Upper lobe of right lung (tissue), 1 donor: ENCODE measurements at places on chromosomes 6 and 20. TPM values are rescaled to one million over a fixed set of nuclear protein-coding genes. Genes with fewer than 3 reads are reported as not detected.

DNA sequence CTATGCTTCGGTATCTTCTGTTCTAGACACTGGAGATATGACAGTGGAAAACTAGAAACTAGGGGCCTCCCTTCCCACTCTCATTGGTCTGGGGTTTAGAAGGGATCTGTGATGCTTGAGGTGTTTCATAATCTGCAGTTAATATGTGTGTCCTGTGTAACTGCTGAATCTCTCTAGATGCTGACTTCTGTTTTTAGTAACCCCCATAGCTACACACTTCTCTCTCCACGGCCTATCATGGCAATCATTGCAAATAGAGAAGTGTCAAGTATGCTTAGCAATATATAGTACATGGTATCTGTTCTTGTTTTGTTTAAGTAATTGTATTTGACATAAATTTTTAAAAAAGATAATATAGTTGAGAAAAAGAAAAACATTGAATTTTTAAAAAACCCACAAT, 394.6 kb upstream of the MMS22L start:
- DNase-seq: no peak

DNA sequence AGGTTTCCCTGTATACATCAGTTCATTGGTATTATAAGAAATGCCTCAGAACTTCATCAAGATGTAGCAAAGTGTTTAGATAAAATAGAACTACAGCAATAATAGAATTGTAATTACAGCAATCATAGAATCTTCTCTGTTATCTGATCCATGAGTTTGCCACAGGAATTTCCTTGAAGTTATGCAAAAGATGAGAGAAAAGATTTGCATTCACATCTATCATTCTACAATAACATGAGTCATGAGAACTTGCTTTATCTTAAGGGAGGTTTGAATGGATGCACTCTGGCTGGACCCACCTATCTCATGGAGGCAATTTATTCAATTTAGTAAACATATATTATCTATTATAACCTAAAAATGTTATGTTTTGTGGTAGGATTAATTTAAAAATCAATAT, 329.8 kb upstream of the EPHA7 start:
- no peak for DNase-seq

ANKRD66 gene
- not detected for total RNA-seq

DNA sequence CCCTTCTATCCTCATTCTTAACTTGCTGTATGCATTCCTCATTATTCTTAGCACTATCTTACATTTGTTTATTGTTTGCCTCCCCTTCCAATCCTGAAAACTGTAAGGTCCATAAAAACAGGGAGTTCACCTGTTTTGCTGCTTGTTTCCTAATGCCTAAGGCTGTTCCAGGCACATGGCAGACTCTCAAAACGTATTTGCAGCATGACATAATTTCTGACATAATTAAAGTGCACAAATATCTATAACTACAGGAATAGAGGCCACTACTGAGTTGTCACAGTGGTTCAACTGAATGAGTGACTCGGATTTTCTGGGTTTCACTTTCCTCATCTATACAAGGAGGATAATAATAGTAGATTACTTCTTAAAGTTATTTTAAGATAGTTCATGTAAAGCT, 83.0 kb downstream of the HFE start:
- no peak for DNase-seq

DNA sequence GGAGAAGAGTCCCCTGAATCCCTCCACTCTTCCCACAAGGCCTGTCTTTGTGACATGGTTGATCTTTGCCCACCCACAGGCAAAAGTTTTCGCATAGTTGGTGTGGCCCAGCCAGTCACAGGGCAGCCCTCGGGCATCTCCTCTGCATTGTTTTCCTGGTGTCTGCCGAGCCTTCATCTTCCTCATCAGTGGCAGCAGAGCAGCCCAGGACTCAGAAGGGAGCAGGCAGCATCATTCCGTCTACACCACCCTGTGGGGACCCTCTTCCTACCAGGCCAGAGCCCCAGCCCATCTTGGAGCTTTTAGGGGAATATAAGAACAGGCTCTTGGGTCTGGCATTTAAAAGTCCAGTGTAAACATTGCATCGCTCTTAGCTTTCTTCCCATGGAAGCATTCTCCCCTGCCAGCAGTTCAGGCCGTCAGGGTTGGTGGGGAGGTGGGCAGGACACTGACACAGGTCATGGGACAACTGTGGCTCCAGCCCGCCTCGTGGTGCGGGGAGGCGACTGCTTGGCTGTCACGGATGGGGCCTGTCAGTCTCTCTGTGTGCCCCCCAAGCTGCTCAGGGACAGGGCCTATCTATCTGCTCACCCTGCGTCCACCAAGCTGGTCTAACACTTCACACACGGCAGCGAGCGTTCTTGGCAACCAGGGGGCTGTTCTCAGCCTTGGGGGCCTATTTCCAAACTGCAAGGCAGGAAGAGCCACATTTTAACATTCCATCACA, 38.3 kb downstream of the PDRG1 start:
- DNase-seq: peak; percentile 47

- DNase-seq: no peak
Observed at GRCh38 chr6:37460805-37461204, 27.8 kb downstream of the CMTR1 start.

DNA sequence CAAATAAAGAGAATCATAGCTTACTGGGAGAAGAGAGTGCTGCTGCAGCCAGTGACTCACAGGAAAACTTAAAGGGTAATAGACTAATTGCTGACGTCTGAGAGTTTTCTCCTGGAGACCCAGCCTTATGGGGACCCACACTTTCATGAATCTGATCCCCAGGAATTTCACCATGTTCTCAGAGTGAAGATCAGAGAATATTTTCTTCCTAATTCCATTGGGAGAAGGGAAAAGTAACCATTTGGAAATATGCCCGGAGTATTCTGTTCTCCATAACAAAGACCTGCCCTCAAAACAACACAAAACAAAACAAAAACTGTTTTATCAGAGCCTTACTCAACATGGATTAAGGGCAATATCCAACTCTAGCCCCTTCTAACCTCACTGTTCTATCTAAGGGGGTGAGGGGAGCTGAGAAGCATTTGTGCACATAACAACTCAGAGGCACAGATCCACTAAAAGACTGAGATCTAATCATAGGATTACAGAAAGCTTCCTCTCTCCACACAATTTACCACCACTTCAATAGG, 168.2 kb upstream of the SSTR4 start:
- no peak for DNase-seq

CLVS2 gene
- total RNA-seq: not detected

ZC2HC1B gene
- not detected for total RNA-seq

EYA2 gene
- total RNA-seq: 1.8 TPM

DNA sequence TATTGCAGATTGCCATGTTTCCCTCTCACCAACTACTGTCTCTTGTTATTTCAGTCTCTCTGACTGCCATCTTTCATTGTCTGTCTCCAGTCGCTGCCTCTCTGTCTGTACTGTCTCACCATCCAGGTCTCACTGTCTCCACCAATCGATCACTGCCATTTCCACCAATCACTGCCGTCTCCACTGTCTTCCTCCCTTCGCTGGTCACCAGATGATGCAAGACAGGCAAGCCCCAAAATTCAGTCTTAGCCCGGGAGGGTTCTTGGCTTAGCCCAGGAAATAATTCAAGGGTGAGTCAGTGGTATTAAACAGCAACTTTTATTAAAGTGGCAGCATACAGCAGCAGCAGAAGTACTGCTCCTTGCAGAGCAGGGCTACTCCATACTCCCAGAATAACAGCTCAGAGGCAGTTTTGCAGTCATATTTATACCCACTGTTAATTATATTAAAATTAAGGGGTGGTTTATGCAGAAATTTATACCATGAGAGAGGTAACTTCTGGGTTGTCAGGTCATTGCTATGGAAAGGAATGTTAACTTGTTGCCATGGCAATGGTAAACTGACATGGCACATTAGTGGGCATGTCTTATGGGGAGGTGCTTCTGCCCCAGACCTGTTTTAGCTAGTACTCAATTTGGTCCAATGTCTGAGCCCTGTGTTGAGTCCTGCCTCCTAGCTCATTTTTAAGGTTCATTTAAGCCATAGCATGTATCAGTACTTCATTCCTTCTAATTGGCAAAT, 23.0 kb upstream of the ECHDC1 start:
- no peak for DNase-seq

AGPAT1 gene
- total RNA-seq: 53.0 TPM

DNA sequence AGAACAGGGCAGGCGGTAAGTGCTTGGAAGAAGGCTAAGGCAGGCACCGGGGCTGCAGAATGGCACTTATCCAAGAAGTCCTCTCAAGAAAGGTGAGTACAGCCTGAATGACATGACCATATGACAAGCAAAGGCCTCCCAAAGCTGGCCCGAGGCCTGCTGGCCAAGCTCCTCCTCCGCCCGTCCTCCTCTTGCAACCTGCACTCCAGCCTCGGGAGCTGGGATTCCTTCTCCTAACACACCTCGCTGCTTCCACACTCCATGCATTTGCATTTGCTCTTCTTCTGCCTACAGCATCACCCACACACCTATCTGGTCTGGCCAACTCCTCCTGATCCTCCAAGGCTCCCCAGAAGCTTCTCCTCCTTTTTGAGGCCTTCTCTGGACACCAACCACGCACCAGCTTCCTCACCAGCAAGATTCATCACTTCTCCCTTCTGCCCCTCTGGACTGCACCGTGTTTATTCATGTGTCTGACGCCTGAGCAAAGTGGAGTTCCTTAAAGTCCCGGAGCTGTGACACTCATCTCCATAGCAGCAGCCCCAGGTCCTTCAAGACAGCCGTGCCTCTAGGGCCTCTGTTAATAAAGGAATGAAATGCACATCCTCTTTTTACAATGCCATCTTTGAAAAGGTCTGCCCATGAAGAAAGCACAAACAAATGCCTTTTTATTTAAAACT, 32.3 kb downstream of the CNKSR3 start:
- DNase-seq: peak; percentile 86

DNA sequence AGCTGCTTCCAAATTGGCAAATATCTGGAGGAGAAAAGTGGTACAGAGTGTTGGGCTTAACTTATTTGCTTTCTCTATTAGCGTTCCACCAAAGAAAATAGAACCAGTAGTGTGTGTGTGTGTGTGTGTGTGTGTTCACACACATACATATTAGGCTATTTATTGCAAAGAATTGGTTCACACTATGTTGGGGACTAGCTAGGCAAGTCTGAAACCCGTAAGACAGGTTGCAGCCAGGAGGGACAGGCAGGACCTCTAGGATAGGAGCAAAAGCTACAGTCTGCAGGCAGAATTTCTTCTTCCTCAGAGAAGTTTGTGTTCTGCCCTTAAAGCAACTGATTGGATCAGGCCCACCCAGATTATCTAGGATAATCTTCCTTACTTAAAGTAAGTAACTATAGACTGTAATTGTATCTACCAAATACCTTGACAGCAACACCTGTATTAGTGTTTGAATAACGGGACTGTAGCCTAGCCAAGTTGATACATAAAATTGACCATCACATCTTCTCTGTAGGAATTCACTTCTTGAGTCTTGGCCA, 12.8 kb downstream of the KCTD20 start:
- DNase-seq: no peak

GRCh38 chr6:44034931-44035345, 92.3 kb downstream of the MRPL14 start:
- DNase-seq: peak; percentile 11

DNA sequence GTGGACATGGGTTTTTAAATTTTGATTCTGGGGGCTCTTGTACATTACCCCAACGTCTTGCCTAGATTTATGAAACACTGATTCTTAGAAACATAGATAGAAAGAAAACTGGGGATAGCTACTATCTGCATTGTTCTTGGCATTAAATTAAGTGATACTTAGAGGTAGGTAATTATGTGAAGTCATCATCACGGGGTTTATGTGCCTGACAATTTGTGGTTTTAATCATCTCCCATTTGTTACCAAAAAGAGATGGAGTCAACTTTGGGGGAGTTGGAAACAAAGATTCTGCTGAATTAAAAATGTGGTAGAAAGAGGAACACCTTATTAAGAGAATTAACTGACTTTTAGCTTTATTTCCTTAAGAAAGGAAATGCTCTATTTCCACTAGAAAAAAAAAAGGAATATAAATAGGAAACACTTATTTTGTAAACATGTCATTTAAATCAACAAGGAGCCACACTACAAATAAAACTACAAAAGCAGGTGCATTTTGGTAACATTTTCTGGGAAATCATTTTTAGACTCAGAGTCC, 5.6 kb downstream of the TNFAIP3 start:
- no peak for DNase-seq

DNA sequence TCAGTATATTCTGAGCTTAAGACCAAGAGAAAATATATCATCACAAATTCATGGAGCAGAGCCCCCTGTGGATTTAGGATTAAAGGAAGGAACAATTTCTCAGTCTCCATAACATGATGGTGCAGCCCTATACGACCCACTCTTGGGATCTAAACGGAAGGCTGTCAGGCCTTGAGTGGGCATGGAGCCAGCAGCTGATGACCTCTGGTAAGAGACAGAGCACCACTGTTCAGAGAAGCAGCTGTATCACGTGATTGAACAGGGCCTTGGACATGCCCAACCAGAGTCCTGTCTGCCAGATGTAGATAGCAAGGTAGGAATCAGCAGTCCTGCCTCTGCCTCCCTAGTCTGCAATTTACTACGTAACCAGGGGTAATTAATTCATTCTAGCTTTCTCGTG, 259.4 kb upstream of the POU3F2 start:
- DNase-seq: no peak

GRCh38 chr6:146856296-146856695, 257.5 kb downstream of the ADGB start:
- DNase-seq: no peak

- DNase-seq: no peak
Observed at GRCh38 chr20:58131551-58132142, 96.8 kb downstream of the ANKRD60 start.

POU5F1 gene
- 2.8 TPM for total RNA-seq

ABT1 gene
- 14.4 TPM for total RNA-seq

MAK gene
- 0.29 TPM for total RNA-seq

TCEA2 gene
- 40.2 TPM for total RNA-seq

GRCh38 chr6:105974986-105975385, 111.2 kb upstream of the PRDM1 start:
- no peak for DNase-seq

- DNase-seq: no peak
Observed at GRCh38 chr6:156870924-156871539, 93.9 kb downstream of the ARID1B start.

DNA sequence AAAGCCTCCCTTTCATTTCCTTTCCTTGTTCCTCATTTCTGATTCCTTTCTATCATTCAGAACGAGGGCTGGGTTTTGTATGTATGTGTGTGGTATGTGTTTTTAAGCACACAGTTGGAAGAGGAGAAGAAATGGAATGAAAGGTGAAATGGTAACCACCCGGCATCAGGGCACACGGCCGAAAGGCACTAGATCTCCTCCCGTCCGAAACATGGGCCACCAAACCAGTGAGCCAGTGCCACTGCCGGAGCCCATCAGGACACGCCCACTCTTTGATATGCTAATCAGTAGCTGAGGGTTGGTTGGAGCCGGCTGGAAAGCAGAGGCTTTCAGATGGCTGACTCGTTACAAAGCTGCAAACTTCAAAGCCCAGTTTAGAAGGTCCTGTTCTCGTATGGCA, 228.6 kb upstream of the JARID2 start:
- no peak for DNase-seq

GRCh38 chr6:47496935-47497579, 19.5 kb downstream of the CD2AP start:
- no peak for DNase-seq

GRCh38 chr6:141123049-141123448, 1009.7 kb upstream of the GJE1 start:
- no peak for DNase-seq

- no peak for DNase-seq
Observed at GRCh38 chr6:18457065-18457737, 70.1 kb downstream of the RNF144B start.
